ENCODE measurements at places on chromosomes 2 and 18.

- DNase-seq, result peak; percentile 49
These were observed 6.6 kb downstream of the IL1RN start for GRCh38 chr2:113133704-113134598.

DNA sequence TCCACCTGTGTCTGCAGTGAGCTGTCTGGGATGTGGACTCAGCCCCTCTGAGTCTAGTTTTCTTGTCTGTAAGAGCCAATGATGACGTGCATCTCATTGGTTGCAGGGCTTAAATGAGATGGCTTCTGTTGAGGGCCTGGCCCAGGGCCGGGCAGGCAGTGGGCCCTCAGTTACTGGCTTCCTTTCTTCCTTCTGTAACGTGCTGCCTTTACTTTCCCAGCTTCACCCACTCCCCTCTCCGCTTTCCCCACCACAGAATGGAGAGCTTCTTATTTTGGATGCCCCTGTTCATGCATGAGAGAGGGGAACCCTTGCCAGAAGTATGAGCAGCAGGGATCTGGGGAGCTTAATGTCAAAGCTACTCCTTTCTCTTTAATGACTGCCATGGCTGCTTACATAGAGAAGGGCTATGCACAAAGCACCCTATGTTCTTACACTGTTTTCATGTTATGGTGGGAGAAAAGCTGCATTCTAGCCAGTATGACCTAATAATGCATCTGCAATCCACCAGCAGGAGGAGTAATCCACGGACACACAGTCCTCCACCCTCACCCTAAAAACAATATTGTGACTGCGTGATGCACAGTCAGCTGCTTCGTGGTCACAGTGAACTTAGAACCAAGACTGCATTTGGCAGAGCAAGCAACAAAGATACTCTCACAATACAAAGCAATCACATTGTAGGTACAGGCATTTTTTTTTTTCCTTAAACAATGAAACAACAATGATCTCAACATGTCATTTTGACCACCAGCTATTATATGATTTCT is 37.2 kb downstream of the CREG2 start:
- peak; percentile 52 for DNase-seq

GRCh38 chr2:120613742-120614571 is 121.7 kb upstream of the GLI2 start:
- DNase-seq, result no peak

DNA sequence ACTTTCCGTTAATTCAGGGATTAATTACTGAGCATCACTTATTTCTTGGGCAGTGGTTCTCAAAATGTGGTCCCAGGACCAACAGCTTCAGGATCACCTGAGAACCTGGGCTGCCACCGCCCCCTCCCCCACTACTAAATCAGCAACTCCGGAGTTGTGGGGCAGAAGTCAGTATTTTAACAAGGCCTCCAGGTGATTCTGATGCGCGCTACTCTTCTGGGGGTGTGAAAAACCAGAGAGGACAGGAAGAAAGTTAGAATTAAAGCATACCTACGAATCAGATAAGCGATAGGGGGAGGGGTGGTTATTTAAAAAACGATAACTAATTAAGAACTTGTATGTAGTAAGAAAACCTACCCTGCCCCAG is 319 bp downstream of the ZSCAN30 start:
- peak; percentile 50 for DNase-seq

DNA sequence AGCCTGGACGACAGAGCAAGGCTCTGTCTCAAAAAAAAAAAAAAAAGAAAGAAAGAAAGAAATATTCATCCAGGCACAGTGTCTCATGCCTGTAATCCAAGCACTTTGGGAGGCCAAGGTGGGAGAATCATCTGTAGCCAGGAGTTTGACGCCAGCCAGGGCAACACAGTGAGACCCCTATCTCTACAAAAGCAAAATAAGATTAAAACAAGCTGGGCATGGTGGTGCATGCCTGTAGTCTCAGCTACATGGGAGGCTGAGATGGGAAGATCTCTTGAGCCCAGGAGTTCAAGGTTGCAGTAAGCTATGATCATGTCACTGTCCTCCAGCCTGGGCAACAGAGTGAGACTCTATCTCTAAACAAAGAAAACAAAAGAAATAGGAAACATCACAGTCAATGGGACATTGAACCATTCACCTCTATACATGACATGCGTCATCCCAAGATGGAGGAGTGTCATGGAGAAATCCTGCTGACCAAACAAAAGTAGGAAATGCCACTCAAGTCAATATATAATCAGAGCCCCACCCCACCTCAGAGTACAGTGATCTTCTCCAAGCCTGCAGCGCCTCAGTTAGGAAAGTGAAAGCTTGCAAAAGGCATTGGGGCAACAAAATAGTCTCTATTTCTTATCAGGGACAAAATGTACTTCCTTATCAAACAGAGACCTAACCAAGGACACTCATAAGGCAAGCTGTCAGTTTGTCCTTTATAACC is 9.8 kb downstream of the FEV start:
- DNase-seq, result no peak

- DNase-seq, result no peak
These were observed 12.9 kb upstream of the ESPNL start for GRCh38 chr2:238087211-238087610.

- no peak for DNase-seq
These were observed 598 bp upstream of the CEP68 start for GRCh38 chr2:65055422-65056214.

DNA sequence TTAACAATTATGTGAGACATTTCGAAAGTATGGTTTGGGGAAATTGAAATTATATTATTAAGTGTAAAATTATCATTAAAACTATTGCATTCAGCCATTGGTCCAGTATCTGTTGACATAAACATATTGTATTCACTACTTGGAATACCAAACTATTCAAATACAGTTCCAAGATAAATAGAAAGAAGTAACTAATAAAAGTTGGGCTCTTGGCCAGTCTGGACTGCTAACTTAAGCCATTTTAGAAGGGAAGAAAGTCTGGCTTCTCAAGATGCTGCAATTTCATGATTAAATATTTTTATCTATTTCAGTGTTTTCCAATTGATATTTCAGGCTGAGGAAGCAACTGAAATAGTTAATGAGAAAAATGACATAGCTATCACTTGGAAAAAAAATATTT is 109.8 kb upstream of the CHRNA1 start:
- no peak for DNase-seq

DNA sequence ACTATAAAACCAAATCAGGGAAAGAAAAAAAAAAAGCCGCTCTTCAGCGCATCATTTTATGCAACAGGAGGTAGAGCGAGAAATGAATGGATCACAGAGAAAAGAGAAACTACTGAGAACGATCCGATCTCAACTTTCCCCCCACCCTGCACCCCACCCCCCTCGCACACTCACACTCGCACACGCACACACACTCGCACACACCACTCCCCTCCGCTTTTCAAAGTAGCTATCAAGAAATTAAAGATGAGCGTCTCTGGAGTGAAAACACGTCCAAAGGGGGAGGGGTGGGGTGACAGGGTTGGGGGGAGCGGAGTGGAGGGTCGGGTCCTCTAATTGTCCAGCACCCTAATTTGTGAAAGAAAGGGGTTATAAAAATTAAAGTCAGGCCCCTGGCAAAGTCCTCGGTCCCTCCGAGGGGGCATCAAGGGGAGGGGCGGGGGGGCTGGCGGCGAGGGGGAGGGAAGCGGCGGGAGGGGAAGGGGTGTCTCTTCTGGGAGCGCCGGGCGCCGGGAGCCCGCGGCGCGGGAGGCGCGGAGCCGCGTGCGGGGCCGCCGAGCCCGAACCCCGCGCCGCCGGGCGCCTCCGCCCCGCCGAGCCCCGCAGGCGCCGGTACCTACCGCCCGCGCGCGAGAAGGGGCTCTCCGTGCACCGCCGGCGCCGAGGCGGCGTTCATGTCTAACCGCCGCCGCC is 428 bp downstream of the TCF4 start:
- DNase-seq, result no peak

- DNase-seq, result no peak
These were observed 3.2 kb downstream of the NOTO start for GRCh38 chr2:73205611-73206010.

DNA sequence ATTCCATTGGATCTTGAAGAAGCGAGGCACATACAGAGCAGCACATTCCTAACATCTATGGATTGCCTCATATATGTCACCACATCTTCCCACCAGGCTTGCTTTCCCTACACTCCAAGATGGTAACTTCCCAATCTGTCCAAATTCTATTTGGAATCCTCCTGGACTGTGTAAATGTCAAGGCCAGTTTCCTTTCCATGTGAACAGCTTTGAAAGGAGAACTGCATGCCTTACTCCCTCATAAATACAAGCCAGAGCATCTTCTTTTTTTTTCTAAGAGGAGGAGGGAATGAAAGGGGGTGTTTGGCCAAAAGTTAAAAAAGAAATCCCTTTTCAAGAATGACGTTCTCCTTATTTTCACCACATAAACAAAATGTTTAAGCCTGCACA is 103.8 kb upstream of the OSR1 start:
- DNase-seq, result no peak
